ENCODE measurements at places on chromosomes 13 and 19.
A peak's percentile ranks its signal among the peaks of the same experiment; 100 is the strongest.

- no peak for DNase-seq
Measured at GRCh38 chr19:30564551-30565011, 192.4 kb downstream of the ZNF536 start.

DNA sequence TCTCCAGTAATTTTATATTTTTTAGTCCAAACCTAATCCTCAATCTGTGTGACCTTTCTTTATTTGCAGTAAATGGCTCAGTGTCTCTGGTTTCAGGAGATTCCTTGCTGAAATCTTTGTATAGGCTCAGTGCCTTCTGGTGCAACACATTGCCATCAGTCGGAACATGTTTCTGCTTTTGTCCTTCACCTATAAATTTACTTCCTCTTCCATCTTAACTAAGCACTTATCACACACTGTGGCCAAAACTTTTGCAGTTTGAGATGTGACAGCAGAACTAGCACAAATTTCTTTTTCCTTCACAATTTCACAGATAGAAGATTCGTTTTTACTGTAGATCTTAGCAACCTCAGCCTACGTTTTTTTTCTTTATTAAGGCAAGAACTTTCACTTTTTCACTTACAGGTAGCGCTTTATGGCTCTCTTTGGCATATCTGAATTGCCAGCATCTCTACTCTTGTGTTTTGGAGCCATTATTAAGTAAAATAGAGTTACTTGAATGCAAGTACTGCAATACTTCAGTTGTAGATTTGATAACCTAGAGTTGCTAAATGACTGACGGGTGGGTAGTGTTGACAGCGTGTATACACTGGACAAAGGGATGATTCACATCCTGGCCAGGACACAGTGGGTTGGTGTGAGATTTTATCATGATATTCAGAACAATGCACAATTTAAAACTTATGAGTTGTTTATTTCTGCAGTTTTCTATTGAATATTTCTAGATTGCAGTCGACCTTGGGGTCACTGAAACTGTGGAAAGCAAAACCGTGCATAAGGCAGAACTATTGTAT, 44.3 kb downstream of the NDFIP2 start:
- DNase-seq: no peak

DNA sequence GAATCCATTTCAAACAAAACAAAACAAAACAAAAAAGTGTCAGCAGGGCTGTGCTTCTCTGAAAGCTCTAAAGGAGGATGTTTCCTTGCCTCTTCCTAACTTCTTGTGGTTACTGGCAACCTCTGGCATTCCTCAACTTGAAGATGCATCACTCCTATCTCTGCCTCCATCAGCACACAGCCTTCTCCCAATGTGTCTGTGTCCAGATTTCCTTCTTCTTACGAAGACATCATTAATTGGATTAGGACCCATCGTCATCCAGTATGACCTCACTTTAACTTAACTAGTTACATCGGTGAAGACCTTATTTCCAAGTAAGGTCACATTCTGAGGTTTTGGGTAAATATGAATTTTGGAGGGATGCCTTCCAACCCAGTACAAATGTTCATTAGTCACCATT, 33.8 kb upstream of the GTF2F2 start:
- no peak for DNase-seq

DNA sequence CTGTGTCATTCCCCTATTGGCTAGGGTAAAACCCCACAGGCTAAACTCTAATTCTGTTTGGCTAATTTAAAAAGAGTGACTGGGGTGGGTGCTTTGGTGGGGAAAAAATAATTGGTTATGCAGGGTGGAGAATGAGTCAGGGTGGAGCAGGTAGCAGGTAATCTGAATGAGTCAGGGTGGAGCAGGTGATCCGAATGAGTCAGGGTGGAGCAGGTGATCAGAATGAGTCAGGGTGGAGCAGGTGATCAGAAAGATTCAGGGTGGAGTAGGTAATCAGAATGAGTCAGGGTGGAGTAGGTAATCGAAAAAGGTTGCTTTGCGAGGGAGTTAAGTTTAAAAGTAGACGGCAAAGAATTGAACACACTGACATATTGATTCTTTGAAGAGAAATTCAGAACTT, 1218.8 kb upstream of the ATXN8OS start:
- no peak for DNase-seq

GRCh38 chr19:27392027-27392632, 1820.8 kb downstream of the UQCRFS1 start:
- no peak for DNase-seq

DNA sequence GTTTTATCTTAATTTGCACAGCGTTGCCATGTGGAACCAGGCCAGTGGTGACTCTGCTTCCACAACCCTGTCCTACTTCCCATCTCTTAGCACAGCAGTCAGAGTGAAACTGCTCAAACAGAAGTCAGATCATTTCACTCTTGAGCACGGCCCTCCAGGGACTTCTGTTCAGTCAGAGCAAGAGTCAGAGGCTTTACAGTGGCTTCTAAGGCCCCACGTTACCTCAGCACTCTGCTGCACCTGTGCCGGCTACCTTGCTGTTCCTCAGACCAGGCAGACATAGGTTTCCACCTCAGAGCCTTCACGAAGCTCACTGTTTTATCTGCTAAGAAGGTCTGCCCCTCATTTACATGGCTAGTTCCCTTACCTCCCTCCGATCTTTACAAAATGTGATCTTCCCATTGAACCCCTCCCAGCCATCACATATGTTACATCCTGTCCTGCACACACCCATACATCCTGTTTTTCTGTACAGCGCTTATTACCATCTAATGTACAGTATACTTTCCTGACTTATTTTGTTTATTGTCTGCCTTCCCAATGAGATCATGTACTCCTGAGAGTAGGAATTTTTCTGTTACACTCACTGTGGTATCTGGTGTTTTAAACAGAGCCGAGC, 41.6 kb downstream of the TM9SF2 start:
- DNase-seq: peak; percentile 36
